ENCODE measurements at places on chromosomes 5 and 9.

DNA sequence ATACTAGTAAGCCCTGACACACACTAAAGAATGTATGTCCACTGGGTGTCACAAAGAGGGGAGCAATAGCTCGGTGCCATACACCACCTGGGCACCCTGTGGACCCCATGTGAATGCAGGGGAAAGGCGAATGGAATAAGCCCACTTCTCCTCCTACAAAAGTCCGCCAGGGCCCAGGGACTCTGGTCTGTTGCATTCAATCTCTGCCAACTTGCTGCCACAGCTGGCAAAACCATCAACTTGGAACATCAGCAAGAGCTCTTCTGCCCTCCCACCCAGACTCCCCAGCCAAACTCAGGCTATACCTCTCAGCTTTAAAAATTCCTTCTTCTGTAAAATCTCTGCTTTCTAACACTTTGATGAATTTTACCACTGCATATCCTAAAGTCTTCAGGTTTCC, 54.5 kb downstream of the PFDN1 start:
- DNase-seq: no peak

DNA sequence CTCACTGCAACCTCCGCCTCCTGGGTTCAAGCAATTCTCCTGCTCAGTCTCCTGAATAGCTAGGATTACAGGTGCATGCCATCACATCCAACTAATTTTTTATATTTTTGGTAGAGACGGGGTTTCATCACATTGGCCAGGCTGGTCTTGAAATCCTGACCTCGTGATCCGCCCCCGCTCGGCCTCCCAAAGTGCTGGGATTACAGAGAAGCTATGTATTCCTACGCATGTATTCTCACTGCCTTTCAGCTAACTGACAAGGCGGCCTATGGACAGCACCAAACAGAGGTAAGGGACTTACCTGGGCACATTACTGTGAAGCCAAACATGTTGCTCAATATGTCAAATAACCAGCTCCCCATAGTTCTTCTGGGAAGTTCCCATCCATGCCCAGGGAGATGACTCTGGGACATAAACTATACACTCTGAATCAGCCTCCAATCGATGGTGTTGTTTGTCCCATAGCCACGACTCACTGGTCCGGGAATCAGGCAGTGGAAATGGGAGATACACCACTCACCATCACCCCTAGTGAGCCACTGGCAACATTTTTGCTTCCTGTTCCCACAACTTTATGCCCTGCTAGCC, 114.6 kb downstream of the SYK start:
- DNase-seq: no peak

- DNase-seq: no peak
Observed at GRCh38 chr5:82901281-82901888, 175.8 kb downstream of the TMEM167A start.

DNA sequence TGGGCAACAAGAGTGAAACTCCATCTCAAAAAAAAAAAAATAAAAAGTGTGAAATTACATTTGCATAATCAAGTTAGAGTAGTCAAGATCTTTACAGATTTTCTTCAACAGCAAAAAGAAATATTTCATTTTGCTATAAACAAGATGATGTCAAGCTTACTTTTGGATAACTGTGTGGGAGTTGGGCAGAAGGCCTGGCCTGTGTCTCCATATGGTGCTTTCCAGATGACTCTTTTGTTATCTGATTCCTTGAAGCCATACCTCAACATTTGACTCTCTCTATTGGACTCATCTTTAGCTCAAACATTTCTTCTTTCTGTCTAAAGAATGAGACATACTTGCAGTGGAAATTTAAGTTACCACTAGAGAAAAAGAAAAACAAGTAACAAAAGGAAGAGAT, 246.8 kb downstream of the MSX2 start:
- no peak for DNase-seq

DNA sequence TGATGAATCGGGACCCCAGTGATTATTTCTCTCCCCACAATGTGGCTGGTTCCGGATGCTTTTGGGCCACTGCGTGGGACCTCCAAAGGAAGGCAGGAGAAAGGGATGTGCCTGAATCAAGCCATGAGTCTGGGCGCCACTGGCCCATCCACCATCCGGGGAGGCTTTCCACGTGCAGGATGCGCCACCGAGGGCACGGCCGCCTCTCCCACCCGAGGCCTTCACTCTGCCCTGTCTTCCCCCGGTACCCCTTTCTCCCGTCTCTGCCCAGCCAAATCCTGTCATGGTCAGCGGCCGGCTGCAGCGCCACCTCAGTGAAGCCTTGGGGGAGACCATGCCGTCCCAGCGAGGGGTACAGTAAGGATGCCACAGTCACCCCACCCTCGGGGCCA, 43.9 kb upstream of the GRHPR start:
- no peak for DNase-seq

DNA sequence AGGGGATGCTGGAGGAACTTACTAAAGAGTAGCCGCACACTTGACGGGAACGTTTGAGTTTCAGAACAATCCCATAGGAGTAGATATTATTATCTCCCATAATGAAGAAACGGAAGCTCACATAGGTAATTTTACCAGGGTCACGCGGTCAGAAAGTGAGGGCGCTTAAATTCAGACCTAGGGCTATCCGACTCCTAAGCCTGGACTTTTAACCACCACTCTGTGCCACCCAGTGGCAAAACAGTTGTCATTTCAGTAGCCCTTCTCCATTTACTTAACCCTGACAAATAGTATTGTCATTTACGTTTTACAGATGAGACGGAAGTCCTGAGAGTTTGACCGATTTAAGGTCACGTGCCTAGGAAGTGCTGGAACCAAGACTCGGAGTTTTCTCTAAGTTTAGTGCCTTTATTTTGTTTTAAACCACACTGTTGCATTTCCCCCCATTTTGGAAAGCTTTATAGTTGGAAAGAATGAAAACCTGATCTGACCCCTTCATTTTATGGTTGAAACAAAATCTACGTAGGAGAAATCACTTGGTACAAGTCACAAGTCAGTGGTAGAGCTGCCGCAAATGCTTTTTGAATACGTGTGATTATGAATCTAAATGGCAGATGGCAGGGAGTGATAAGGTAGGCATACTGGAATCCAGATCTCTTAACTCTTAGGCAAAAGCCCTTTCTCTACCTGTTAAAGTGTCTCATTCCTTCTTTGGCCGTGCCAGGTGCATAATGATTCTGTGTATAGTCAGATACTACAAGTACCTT, 650 bp downstream of the MRRF start:
- DNase-seq: no peak

DNA sequence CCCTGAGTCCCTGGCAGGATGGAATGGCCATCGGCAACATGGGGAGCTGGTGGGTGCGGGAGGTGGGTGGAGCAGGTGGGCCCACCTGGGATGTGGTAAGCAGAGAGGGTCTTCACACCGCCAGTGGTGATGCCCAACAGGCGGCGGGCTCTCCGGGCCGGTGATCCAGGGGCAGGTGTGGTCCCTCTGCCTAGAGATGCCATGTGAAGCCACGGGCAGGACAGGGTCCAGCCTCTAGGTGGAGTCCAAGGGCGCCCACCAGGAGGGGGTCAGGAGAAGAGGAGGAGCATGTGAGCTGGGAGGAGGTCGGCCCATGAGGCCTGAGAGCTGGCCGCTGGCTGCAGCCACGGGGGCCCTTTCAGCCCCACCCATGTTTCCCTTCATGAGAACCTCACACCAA, 221.1 kb downstream of the FANCC start:
- no peak for DNase-seq

DNA sequence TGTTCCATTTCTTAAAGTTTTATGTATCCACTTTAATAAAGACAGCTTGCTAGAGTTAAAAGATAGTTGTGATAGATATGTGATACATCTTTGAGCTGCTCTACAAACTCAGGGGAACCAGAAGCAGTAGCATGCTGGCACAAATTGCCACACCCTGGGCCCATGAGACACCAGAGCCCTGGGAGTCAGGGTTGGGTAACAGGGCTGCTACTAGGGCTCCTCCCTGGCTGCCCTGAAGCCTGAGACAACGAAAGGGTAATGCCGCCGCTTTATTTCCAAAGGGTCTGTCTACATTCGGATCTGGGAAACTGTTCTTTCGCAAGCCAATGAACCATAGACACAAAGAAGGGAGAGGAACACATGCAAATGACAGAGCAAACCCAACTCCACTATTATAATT, 29.2 kb downstream of the PTPN3 start:
- no peak for DNase-seq

DNA sequence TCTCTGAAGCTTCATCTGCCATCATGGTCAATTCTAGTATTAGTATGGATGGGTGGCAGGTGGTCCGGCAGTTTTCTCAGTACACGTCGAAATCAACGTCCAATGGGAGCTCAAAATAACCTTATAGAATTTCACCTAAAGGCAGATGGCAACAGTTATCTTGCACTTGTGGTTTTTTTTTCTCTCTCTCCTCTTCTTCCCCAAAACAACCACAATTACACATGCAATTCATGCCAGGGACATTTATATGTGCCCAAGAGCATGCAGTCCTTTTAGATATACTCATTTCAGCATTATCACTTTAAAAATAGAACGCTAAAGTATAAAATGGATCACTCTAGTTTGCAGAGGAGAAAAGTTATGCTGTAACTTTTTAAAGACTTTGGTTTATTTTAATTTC, 1428.9 kb upstream of the WWC1 start:
- DNase-seq: no peak

DNA sequence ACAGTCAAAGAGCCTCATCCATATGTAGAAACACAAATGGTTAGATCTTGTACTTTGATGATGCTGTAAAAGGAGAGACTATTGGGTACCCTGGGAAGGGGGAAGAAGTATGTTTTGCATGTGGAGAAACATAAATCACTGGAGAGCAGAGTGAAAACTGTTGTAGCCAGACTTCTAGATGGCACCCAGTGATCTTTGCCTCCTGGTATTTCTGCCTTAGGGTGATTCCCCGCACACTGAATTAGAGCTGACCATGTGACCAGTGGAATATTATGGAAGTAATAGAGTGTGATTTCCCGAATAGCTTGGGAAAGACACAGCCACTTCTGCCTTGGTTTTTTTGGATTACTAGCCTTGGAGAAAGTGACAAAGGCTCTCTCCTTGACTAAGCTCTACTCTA, 174.3 kb downstream of the LPAR1 start:
- no peak for DNase-seq

DNA sequence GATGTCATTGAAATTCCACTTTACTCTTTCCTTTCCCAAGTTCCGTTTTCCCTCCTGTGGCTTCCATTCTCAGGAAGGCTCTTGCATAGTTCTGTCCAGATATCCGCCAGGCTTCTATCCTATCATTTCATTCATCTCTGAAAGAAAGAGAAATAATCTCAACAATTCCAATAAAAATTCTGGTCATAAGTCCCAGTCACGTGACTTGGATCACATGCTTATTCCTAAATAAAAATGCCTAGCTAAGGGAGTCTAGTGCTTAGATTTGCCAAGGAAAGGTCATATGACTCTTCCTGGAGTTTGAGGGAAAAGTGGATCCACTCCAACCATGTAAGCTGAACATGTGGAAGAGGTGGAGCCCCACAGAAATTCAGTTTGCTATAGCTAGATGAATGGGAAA, 146.0 kb upstream of the PPP1R2B start:
- no peak for DNase-seq

- DNase-seq: no peak
Observed at GRCh38 chr9:125483697-125484096, 222.1 kb downstream of the GAPVD1 start.

GRCh38 chr5:55763746-55764420, 26.0 kb downstream of the DDX4 start:
- no peak for DNase-seq

GRCh38 chr5:2465383-2465782, 286.1 kb downstream of the IRX2 start:
- DNase-seq: peak; percentile 15

Data from head of caudate nucleus (tissue), 42 donors.